Skin of body (tissue), 3 donors: ENCODE measurements at places on chromosomes 5 and 9.

DNA sequence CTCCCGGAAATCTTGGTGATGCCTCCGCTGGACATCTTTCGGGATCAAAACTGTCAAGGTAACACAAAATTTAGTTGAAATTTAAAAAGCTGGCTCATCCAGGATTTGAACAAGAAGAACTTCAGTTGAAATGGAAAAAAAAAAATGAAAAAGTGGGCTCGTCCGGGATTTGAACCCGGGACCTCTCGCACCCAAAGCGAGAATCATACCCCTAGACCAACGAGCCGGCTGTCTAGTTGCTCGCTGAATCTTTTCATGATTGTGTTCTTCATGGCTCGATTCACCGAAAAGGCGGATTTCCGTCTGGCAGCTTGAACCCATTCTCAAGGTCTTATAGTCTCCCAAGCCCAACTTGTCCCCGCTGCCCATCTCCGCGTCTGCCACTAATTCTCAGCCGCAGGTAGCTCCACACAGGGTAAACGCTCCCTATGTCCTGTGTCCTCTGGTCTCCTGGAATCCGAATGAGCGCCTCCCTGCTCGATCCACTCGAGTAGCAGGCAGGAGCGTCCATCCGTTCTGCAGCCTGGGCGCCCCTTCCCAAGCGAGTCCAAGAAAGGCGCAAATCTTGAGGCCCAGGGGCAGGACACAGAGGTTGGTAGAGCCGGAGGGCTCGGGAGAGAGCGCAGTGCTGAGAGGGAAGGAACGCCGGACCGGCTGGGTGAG, 16.2 kb downstream of the TRIM7 start:
- no peak for DNase-seq

GRCh38 chr9:106964329-106964728, 101.4 kb downstream of the ZNF462 start:
- DNase-seq = no peak

GRCh38 chr9:113973963-113974413, 97.9 kb downstream of the ZNF618 start:
- DNase-seq = no peak

- DNase-seq = no peak
These were observed 39.1 kb upstream of the GZMA start for GRCh38 chr5:55063220-55063863.

- no peak for DNase-seq
These were observed 69.3 kb downstream of the ANKRD31 start for GRCh38 chr5:75167345-75167744.

DNA sequence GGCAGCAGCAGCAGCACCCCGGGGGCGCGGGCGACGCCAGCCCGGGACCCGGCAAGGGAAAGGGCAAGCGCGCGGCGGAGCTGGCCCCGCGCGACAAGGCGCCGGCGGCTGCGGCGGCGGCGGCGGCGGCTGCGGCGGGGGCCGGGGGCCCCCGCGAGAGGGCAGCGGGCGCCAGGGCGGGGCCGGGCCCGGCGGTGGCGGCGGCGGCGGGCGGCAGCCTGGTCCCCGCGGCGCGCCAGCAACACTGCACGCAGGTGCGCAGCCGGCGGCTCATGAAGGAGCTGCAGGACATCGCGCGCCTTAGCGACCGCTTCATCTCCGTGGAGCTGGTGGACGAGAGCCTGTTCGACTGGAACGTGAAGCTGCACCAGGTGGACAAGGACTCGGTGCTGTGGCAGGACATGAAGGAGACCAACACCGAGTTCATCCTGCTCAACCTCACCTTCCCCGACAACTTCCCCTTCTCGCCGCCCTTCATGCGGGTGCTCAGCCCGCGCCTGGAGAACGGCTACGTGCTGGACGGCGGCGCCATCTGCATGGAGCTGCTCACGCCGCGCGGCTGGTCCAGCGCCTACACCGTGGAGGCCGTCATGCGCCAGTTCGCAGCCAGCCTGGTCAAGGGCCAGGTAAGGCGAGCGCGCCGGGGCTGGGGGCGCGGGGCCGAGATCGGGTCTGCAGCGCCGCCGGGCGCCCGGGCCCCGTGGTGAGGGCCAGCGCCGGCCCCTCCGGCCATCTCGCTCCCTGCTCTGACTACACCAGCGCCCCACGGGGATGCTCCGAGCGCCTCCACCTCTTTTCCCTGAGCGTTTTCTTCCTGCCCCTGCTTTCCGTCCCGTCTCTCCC, at the start of gene UBE2QL1:
UBE2QL1 (plus strand) TSS at position 238 of the 843 bp plus-strand sequence; CDS start at position 273, 35 bp downstream.
- no peak for DNase-seq

DNA sequence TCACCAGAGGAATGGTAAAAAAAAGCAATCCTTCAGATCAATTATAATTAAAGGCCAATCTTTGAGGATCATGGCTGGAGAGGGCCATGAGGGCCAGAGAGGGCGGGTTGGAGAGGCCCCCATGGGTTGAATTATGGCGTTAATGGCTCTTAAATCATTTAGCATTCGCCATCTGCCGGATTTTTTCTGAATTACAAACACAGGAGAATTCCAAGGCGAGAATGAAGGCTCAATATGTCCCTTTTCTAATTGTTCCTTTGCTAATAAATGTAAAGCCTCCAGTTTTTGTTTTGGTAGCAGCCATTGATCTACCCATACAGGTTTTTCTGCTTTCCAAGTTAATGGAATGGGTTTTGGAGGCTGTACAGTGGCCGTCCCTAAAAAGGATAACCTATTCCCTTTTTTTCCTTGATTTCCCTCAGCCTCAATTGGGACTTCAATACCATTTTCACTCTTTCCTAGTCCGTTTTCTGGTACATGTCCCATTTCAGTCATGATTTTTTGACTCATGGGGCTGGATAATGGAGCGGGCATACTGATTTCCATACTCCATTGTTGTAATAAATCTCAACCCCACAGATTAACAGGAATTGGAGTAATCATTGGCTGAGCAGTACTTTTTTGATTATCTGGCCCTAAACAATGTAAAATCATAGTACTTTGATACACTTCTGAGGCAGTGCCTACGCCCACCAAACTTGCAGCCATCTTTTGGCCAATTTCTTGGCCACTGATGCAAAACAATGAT, 6.7 kb upstream of the TMEM141 start:
- DNase-seq = no peak

- DNase-seq = no peak
These were observed 662 bp upstream of the DOLPP1 start for GRCh38 chr9:129080298-129080600.

DNA sequence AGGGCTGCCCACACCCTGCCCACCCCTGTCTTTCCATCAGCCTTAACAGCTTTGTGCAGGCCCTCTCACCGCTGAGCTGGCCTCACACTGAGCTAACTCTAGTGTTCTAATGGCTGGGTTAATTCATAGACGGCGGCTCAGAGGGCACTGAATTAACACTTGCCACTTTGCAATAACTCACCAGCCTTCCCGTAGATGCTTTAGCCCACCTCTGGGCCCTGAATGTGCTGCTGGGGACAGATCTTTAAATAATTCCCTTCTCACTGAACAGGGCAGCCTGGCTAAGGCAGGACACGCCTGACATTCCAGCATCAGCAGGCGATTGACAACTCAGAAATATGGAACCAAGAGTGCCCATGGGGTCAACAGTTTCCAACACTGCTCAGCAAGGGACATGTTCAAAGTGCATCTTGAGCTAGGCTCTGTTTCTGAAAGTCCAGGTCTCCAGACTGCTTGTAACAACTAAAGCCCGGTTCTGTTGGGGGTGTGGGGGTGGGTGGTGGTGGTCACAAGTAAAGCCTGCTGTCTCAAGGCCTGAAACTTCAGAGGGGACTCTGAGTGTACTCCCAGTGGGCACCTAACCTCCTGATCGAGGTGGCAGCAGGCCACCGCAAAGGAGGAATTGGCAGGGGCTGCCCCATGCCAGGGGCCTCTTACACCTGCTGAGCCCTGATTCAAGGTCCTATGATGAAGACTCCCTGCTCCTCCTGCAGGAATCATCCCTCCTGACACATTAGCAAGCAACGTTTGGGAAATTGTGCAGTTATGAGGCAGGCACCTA, 248.3 kb downstream of the FSTL4 start:
- DNase-seq = no peak

DNA sequence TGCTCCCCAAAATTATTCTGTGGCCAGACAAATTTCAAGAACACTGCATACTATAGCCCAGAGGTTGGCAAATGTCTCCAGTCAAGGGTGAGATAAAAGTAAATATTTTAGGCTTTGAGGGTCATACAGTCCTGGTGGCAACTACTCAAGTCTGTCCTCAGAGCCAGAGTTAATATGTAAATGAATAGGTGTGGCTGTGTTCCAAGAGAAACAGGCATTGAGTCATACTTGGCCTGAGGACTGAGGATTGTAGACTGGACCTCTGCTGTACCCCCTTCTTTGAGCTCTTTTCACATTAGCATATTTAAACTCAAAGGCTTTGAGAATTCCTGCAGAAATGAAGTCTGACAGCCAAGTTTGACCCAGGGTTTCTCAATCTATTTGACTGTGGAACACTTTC, 129.2 kb upstream of the PTCH1 start:
- no peak for DNase-seq

- DNase-seq = no peak
These were observed 66.4 kb downstream of the IL31RA start for GRCh38 chr5:55917402-55918086.

DNA sequence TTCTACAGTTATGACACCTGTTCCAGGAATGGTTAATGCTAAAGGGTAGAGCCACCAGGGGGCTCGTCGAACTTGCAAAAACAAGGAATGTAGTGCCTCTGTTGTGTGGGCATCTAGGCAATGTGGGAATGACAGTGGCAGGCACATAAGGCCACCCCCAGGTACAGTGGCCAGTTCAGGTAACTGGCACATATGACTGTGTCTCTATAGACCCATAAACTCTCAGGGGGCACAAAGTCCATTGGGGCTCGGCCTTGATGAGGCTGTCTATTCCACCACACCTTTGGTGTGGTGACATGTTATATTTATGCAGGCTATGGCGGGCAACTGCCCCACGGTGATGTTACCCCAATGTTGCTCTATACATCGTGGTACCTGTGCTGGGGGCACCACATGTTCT, 59.6 kb upstream of the FAM120A start:
- no peak for DNase-seq

- DNase-seq = no peak
These were observed 184.9 kb downstream of the SMC2 start for GRCh38 chr9:104278929-104279496.

DNA sequence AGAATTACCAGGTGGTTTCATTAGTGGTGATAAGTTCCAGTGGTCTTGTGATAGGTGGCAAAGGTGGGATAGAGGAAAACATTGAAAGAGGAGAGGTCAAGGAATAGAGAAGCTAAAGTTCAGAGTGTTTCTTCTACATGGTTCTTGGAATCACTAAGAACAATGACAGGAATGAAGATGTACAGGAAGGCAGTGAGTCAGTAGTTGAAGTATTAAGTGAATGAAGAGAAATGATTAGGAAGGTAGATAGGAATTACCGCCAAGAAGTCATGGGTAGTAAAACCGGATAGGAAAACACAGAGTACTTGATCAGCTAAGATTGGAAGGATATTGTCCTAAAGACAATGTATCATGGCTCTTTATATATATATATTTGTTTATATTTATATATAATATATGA, 37.9 kb upstream of the RASA1 start:
- no peak for DNase-seq

GRCh38 chr9:112898872-112899311, 8.2 kb upstream of the SLC46A2 start:
- DNase-seq = no peak

GRCh38 chr9:127977009-127977883, 3.5 kb downstream of the EEIG1 start:
- no peak for DNase-seq

- DNase-seq = no peak
These were observed 339.4 kb downstream of the CHSY3 start for GRCh38 chr5:130243641-130244040.

- no peak for DNase-seq
These were observed 205.3 kb upstream of the WWC1 start for GRCh38 chr5:168086104-168086610.

GRCh38 chr5:132470596-132470995, 20.0 kb downstream of the IRF1 start:
- DNase-seq = no peak

GRCh38 chr5:180975338-180975737, 13.3 kb upstream of the BTNL3 start:
- no peak for DNase-seq

DNA sequence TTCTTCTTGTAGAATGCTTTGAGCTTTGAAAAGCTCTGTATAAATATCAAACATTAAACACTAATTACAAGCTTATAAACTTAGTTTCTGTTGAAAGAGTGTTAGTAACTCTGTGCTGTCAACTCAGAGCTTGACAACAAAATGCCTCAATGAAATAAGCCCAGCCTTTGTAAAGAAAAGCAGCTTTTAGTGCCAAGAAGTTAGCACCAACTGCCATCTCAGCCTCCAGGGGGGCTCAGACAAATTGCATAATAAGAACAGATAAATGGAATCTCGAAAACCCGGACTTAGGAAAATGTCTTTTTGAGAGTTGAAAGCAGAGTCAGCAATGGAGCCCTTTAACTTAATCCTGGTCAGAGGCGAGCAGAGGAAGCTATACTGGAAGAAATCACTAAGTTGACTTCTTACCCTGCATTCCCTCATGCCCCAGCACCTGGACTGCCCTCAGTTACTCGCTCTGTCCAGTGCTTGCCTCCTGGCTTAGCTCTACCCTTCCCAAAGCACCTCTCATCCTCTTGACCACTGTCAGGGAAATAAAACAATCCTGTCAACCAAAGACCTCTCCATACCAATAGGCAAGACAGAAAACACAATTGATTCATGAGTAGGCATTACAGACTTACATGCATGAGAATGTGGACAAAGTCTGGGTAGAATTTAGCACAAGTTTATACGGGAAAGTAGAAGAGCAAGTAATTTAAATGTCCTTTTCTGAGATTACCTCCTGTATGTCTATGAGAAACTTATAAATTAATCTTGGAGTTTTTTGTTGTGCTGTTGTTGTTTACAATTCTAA, 352.7 kb downstream of the ZNF608 start:
- no peak for DNase-seq

GRCh38 chr5:177133853-177134696, 502 bp downstream of the NSD1 start:
- no peak for DNase-seq

DNA sequence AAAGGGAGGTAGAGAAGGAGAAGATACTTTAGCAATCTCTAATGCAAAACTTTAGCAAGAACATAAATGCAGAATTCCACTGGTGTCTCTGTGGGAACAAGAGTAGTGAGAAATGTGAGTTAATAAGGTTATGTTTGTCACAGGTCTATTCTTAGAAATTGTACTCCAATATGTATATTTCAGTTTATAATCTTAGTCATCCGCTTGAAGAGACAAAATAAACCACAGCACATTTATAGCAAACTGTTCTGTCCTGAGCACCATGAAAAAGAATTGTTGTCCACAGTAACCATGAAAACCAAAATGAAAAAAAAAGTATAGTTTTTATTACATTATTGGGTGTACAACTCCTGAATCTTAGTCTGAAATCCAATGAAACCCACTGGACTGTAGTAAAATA, 93.6 kb upstream of the TSLP start:
- DNase-seq = no peak

DNA sequence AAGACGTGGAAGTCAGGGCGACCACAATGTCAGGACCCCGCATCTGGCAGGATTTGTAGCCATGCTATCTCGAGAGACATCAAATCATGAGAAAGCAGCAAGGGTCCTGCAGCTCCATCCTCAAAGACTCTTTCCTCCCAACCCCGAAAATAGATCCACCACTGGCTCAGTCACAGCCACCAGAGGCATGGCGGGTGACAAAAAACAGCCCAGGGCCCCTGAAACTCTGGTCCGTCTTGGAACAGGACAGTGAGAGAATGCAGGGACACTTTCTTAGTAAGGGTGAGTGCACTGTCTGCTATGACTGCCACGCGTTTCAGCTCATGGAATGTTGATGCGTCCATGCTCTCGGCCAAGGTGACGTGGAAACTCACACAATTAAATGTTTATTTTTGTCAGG, 220.9 kb downstream of the IRX2 start:
- DNase-seq = no peak
